CD8-positive, alpha-beta memory T cell (primary cell): ENCODE measurements at places on chromosomes 5 and 9.

- H3K4me1 ChIP-seq: no peaks in the 10 kb centered on the region
- no peak overlapping the region for H3K27ac ChIP-seq
- no peak overlapping the region for H3K4me3 ChIP-seq
- no peaks in the 10 kb centered on the region for H3K27me3 ChIP-seq
- no peaks in the 10 kb centered on the region for H3K36me3 ChIP-seq
- no peak for DNase-seq
Measured at GRCh38 chr9:110738982-110739381, 70.4 kb downstream of the MUSK start.

DNA sequence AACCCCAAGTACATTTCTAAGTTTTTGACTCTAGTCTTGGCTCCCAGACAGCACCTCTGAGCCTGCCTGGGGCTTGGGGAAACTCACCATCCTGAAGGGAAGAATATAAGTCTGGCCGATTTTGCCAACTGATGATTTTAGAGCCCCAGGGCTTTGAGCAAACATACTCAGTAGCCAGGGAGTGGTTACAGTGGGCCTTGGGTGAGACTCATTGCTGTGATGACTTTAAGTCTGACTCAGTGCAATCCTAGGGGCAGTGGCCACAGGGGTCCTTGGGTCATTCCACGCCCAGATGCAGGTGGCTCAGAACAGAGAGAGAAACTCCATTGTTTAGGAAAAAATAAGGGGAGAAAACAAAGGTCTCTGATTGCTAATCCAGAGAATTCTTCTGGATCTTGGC lies 312.0 kb upstream of the EDIL3 start:
- H3K27me3 ChIP-seq: no peaks in the 10 kb centered on the region
- no peak overlapping the region for H3K27ac ChIP-seq
- H3K4me3 ChIP-seq: no peak overlapping the region
- no peak for DNase-seq
- H3K4me1 ChIP-seq: no peaks in the 10 kb centered on the region
- H3K36me3 ChIP-seq: no peaks in the 10 kb centered on the region

GRCh38 chr5:179170606-179171005 lies 110.4 kb downstream of the ZNF354C start:
- peak; percentile 26 for DNase-seq
- no peaks in the 10 kb centered on the region for H3K36me3 ChIP-seq
- no peak overlapping the region for H3K4me3 ChIP-seq
- no peak overlapping the region for H3K27ac ChIP-seq

DNA sequence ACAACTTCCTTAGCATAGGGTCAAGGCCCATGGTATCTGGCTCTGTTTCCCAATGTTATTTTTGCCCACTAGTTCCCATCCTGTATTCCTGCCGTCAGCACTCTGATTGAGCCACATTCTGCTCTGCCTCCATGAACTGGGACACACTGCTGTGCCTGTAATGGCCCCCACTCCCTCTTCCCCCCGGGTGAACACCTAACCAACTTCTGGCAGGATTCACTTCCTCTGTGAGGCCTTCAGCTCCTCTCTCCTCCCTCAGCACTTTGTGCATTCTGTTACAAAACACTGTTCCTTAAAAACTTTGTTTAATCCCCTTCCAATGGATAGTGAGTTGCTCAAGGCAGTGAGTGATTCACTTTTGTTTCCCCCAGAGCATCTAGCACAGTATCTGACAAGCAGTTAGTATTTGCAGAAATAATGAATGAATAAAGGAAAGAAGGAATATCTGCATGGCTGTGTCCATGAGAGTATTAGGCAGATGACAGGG lies 183.6 kb downstream of the EFNA5 start:
- H3K4me3 ChIP-seq: no peak overlapping the region
- no peaks in the 10 kb centered on the region for H3K27me3 ChIP-seq
- DNase-seq: no peak

- DNase-seq: no peak
- H3K4me1 ChIP-seq: peaks cover 44% of the 10 kb centered on the region
- no peaks in the 10 kb centered on the region for H3K27me3 ChIP-seq
- peak overlapping the region; percentile 87 for H3K4me3 ChIP-seq
Measured at GRCh38 chr9:127786773-127787104, 905 bp downstream of the CDK9 start.

DNA sequence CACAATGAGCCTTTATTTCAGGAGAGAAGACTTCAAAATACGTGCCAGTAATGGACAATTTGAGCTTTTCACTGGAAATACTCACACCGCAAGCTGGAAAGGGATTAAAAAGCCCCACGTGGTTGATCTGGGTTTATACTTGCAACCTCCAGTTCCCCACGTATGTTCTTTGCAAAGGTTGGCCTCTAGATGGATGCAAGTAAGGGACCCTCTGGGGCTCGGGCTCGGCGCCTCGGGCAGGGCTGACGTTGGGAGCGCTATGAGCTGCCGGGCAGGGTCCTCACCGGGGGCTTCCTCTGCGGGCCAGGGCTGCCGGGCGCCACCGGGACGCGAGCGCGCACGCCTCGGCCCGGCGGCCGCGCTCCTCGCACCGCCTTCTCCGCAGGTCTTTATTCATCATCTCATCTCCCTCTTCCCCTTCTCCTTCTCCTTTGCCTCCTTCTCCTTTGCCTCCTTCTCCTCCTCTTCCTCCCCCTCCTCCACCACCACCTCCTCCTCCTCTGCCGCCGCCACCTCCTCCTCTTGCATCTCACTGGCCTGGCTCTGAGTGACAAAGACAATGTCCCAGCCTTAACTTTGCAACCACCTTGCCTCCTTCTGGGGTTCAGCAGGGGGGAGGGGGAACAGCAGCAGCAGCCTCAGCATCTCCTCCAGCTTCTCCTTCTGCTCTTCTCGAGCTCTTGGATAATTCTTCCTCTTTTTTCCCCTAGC lies 701 bp upstream of the ZNF462 start:
- no peak overlapping the region for H3K27ac ChIP-seq
- peaks cover 5% of the 10 kb centered on the region for H3K4me1 ChIP-seq
- H3K27me3 ChIP-seq: no peaks in the 10 kb centered on the region
- no peaks in the 10 kb centered on the region for H3K36me3 ChIP-seq
- H3K4me3 ChIP-seq: no peak overlapping the region

DNA sequence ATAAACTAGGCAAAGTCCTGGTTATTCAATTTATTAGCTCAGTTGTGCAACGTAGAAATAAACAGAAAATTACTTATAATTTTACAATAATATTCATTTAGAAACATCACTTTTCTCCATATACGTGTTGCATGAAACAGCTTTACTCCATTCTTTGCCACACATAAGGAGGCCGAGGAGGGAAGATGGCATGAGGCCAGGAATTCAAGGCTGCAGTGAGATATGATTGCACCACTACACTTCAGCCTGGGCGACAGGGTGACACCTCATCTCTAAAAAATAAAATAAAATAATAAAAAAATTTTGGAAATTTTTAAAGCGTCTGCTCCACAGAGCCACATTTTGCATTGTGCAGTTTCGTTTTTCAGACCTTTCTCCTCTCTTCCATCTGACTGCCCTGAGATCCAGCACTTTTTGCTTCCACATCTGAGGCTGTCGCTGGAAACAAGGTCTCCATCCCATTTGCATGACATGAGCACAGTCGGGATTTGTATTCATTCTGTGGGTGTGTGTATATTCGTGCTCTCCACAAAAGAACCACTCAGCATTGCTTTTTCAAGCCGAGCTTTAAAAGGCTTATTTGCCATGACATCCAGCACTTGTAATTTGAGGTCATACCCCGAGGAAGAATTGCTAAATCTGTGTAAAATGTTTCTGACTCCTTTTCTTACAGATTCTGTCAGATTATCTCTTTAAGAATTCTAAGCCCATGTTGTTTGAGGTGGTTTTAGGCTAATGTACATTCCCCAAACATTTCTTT lies 98.6 kb upstream of the MSX2 start:
- H3K27ac ChIP-seq: no peak overlapping the region
- no peak overlapping the region for H3K4me3 ChIP-seq
- no peak for DNase-seq

DNA sequence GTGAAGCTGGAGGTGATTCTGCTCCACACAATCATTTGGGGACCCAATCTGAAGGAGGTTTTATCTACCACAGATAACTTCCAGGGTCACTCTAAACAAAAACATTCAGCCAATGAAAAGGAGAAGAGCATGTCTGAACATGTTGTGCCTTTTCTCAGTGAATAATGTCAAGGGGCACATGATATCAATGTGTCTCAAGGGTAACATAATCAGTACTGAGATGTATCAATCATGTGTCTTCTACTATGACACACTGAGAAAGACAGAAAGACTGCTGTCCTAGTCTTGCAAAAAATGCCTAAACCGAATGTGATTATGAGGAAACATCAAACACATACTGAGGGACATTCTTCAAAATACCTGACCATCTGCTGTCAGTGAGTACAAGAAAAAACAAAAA lies 25.4 kb upstream of the RASA1 start:
- no peaks in the 10 kb centered on the region for H3K4me1 ChIP-seq
- H3K27ac ChIP-seq: no peak overlapping the region
- no peaks in the 10 kb centered on the region for H3K27me3 ChIP-seq
- DNase-seq: no peak
- no peak overlapping the region for H3K4me3 ChIP-seq

- no peak overlapping the region for H3K4me3 ChIP-seq
- H3K27me3 ChIP-seq: peaks cover 6% of the 10 kb centered on the region
- DNase-seq: no peak
- H3K4me1 ChIP-seq: no peaks in the 10 kb centered on the region
- H3K27ac ChIP-seq: no peak overlapping the region
Measured at GRCh38 chr5:78328585-78329173, 31.7 kb upstream of the SCAMP1 start.

- H3K27me3 ChIP-seq: no peaks in the 10 kb centered on the region
- no peak overlapping the region for H3K27ac ChIP-seq
- no peak overlapping the region for H3K4me3 ChIP-seq
- no peaks in the 10 kb centered on the region for H3K36me3 ChIP-seq
Measured at GRCh38 chr5:142939006-142939405, 168.8 kb downstream of the ARHGAP26 start.

- H3K27ac ChIP-seq: no peak overlapping the region
- no peak overlapping the region for H3K4me3 ChIP-seq
- DNase-seq: no peak
- peaks cover 17% of the 10 kb centered on the region for H3K4me1 ChIP-seq
- no peaks in the 10 kb centered on the region for H3K36me3 ChIP-seq
- no peaks in the 10 kb centered on the region for H3K27me3 ChIP-seq
Measured at GRCh38 chr5:141640698-141641097, 3.9 kb downstream of the RELL2 start.

- H3K4me1 ChIP-seq: no peaks in the 10 kb centered on the region
- no peak for DNase-seq
- no peak overlapping the region for H3K4me3 ChIP-seq
- peaks cover 67% of the 10 kb centered on the region for H3K27me3 ChIP-seq
- no peaks in the 10 kb centered on the region for H3K36me3 ChIP-seq
Measured at GRCh38 chr5:73298772-73299630, 126.0 kb downstream of the TMEM174 start.

- no peak for DNase-seq
- no peak overlapping the region for H3K4me3 ChIP-seq
- no peaks in the 10 kb centered on the region for H3K4me1 ChIP-seq
- H3K27ac ChIP-seq: no peak overlapping the region
Measured at GRCh38 chr9:36935768-36936497, 98.1 kb downstream of the PAX5 start.

GRCh38 chr5:52800394-52801213 lies 12.9 kb downstream of the ITGA1 start:
- no peaks in the 10 kb centered on the region for H3K36me3 ChIP-seq
- peaks cover 39% of the 10 kb centered on the region for H3K4me1 ChIP-seq
- peak overlapping the region; percentile 97 for H3K4me3 ChIP-seq
- H3K27ac ChIP-seq: peak overlapping the region; percentile 88
- no peaks in the 10 kb centered on the region for H3K27me3 ChIP-seq

DNA sequence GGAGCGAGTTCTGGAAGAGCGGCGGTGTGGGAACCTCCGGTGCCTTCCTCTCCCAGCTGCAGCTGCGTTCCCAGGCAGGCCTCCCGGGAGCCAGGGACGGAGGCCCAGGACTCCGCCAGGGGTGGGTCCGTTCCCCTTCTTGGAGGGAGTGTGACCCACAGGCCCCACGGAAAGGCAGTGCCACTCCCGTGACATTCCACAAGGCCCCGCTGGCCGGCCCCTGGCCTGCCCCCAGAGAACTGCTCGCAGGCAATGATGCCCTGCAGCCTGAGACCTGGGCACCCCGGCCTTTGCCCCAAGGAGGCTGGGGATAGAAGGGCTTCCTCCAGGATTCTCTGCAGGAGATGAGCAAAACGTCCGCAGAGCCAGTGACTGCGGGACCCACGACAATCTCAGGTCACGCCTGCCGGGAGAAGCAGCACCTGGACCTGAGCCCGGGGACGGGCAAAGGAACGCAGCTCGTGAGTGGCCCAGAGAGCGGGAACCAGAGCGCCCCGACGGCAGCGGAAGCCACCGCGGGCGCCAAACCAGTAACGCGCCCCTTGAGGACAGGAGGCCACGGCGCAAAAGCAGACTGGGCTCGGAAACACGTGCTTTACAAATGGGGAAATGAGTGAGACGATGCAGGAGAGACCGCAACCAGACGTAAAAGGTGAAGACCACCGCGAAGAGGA lies 9.3 kb downstream of the OBP2B start:
- H3K36me3 ChIP-seq: no peaks in the 10 kb centered on the region
- no peak for DNase-seq
- no peak overlapping the region for H3K4me3 ChIP-seq
- H3K4me1 ChIP-seq: no peaks in the 10 kb centered on the region
- no peak overlapping the region for H3K27ac ChIP-seq
- no peaks in the 10 kb centered on the region for H3K27me3 ChIP-seq

DNA sequence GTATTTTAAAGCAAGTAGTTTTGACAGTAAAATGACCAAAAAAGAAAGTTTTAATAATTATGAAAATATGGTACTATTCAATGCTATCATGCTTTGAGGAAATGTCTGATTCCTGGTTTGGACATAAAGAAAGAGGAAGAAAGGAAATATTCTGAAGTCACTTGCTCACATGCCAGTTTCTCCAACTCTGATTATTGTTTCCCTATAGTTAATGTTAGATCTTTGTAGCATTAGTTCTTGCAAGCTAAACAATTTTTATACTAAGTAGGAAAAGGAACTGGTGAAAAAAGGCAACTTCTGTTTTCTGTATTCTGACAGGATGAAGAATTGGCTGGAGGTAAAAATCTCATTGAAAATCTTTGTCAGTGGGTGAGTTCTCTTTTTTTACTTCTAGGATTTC lies 119.5 kb downstream of the YTHDC2 start:
- H3K27ac ChIP-seq: no peak overlapping the region
- no peaks in the 10 kb centered on the region for H3K4me1 ChIP-seq
- H3K4me3 ChIP-seq: no peak overlapping the region
- no peaks in the 10 kb centered on the region for H3K27me3 ChIP-seq

DNA sequence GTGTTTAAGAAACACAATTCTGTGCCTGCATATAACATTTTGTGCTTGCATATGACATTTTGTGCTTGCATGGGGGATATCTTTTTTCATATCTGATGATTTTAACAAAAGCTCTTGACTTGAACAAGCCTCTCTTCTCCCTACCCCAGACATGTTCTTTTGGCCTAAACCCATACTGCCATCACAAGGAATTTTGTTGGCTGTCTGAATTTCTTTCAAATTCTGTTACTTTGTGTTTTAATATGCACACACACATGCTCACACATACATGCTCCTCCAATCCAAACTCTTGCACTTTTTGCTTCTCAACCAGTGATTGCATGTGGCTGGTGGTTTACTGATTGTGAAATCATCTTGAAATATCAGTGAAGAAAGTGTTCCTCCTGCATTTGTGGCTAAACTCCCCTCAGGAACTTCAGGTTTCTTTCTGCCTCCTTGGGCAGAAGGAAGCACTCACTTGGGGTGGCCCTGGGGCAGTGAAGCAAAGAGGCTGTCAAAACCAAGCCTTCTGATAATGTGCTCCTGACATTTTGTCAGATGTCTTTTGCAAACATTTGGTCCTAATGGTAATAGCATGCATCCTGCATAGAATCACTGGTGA lies 377.2 kb upstream of the KLF4 start:
- H3K36me3 ChIP-seq: no peaks in the 10 kb centered on the region
- H3K27ac ChIP-seq: no peak overlapping the region
- H3K4me3 ChIP-seq: no peak overlapping the region
- H3K27me3 ChIP-seq: no peaks in the 10 kb centered on the region
- no peak for DNase-seq
- no peaks in the 10 kb centered on the region for H3K4me1 ChIP-seq
